ENCODE measurements at places on chromosomes 4 and X.

DNA sequence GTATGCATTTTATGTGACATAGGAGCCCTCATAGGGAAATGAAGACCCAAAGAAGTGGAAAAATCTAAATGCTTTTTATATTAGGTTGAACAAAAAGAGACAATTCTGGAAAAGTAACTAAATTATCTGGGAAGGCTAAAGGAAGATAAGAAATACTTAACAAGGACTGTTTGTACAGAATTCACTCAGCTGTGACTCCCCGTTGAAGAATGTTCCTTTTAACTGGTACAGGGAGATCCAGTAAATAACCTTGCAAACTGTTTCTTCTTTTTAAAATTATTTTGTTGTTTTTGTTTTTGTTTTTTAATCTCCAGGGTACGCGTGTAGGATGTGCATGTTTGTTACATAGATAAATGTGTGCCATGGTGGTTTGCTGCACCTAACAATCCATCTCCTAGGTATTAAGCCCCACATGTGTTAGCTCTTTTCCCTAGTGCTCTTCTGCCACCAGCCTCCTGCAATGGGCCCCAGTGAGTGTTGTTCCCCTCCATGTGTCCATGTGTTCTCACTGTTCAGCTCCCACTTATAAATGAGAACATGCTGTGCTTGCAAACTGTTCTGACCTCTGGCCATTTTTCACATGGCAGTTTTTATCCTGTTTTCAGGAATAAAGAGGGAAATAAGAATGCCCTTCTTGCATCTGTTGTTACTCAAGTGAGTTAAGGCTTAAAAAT lies 81.7 kb downstream of the PWWP3B start:
- no peak for DNase-seq
- H3K27ac ChIP-seq, result no peak overlapping the region
- no peaks in the 10 kb centered on the region for H3K36me3 ChIP-seq
- no peaks in the 10 kb centered on the region for H3K27me3 ChIP-seq

DNA sequence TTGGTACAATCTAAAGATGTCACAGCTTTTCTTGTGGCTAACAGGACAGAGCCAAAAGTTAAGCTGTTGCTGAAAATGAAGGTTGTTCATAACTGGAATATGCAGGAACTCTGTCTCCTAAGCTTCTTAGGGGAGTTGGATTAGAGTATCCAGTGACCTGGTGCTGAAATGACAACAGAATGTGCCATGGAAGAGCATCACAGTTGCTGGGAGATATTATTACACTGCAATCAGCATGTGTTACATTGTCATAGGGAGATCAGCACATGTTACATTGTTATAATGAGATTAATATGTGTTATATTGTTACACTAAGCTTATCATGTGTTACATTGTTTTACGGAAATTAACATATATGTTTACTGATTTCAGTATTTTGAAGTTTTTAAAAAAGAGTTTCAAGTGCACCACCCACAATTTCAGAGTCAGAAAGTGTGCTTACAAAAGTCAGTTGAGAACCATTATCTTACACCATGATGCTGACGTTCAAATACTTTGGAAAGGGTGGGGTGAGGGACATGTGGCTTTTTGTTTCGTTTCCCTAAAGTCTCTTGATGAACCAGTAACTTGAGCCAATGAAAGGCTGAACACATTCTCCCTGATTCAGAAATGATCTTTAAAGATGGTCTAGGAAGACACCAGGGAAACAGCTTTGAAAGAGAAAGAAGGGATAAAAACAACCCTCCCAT lies 113.4 kb downstream of the DRD5 start:
- no peak for DNase-seq
- no peak overlapping the region for H3K4me3 ChIP-seq
- H3K4me1 ChIP-seq, result no peaks in the 10 kb centered on the region
- no peak overlapping the region for H3K27ac ChIP-seq
- H3K27me3 ChIP-seq, result no peaks in the 10 kb centered on the region

GRCh38 chr4:176840166-176840565 lies 47.4 kb upstream of the VEGFC start:
- H3K36me3 ChIP-seq, result no peaks in the 10 kb centered on the region
- no peak overlapping the region for H3K27ac ChIP-seq
- H3K27me3 ChIP-seq, result no peaks in the 10 kb centered on the region
- H3K4me1 ChIP-seq, result no peaks in the 10 kb centered on the region
- no peak overlapping the region for H3K4me3 ChIP-seq

DNA sequence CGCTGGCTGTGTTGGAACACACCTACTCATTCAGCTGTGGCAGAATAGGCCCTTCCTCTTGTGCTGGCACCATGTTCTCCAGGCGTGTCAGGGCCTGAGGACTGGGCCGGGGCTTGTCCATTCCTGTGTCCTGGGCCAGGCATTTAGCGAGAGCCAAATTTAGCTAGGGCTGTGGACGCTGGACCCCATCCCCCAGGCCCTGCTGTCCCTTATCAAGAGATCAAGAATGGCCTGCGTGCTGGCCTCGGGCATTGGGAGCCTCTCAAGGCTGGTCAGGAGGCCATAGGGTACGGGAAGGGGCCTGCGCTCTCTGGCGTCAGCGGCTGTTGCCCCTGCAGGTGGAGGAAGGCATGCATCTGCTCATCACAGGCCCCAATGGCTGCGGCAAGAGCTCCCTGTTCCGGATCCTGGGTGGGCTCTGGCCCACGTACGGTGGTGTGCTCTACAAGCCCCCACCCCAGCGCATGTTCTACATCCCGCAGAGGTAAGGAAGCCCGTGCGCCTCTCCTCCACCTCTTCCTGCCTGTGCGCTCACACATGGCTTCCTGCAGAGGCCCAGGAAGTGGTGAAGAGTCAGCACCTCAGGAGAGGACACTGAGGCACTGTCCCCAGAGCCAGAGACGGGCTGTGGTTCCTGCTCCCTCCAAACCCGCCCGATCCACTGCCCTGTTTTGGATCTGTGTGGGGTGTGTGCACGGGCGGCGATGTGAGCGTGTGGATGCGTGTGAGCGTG lies 15.3 kb downstream of the ABCD1 start:
- no peaks in the 10 kb centered on the region for H3K27me3 ChIP-seq
- H3K27ac ChIP-seq, result peak overlapping the region; percentile 23
- peak; percentile 34 for DNase-seq
- peaks cover 2% of the 10 kb centered on the region for H3K4me1 ChIP-seq
- peak overlapping the region; percentile 12 for H3K4me3 ChIP-seq
- H3K36me3 ChIP-seq, result peaks cover 2% of the 10 kb centered on the region

DNA sequence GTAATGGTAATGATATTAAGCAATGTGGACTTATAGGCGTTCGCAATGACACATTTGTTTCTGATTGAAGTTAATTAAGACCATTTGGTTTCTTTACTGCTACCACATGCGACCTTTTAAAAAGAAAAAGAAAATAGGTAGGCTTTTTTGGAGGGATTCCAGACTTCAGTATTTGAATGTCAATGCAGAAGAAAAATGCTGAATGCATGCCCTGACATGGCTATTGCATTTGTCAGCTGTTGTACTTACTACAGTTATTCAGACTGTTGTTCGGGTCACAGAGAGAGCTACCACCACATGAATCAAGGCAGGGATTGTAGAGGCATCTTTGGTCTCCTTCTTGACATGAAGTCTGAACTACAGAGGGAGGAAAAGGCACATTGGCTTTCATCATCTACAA lies 163.7 kb downstream of the CORIN start:
- no peaks in the 10 kb centered on the region for H3K36me3 ChIP-seq
- H3K27me3 ChIP-seq, result no peaks in the 10 kb centered on the region
- H3K27ac ChIP-seq, result no peak overlapping the region
- no peak overlapping the region for H3K4me3 ChIP-seq
- DNase-seq, result no peak
- H3K4me1 ChIP-seq, result no peaks in the 10 kb centered on the region

GRCh38 chrX:49761481-49761880 lies 65.7 kb upstream of the PAGE1 start:
- no peaks in the 10 kb centered on the region for H3K36me3 ChIP-seq
- no peak overlapping the region for H3K4me3 ChIP-seq
- H3K27ac ChIP-seq, result no peak overlapping the region
- DNase-seq, result no peak
- peaks cover 3% of the 10 kb centered on the region for H3K27me3 ChIP-seq

DNA sequence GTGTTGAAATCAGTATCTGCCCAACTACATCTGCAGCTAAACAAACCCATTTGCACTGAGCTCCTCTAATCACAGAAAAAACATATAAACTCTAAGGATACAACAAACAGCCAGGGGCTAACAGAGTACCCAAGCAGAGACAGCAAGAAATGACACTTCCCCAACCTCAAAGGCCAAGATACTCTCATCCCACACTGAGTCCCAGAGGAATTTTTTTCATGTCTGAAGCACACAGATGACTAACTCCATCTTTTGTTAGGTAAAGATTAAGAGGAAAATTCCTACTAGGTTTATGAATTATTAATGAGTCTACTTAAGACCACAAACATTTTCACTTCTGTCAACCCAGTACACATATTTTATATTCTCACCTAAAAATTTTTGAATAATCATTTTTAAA lies 31.6 kb downstream of the SEPSECS start:
- H3K27ac ChIP-seq, result no peak overlapping the region
- no peaks in the 10 kb centered on the region for H3K27me3 ChIP-seq
- DNase-seq, result no peak

- H3K27me3 ChIP-seq, result no peaks in the 10 kb centered on the region
- no peaks in the 10 kb centered on the region for H3K4me1 ChIP-seq
- no peak for DNase-seq
- no peak overlapping the region for H3K4me3 ChIP-seq
- H3K27ac ChIP-seq, result no peak overlapping the region
- peaks cover 6% of the 10 kb centered on the region for H3K36me3 ChIP-seq
Observed at GRCh38 chr4:106245176-106245575, 70.8 kb downstream of the TBCK start.

GRCh38 chrX:109732017-109732801 lies 848 bp downstream of the ACSL4 start:
- H3K4me3 ChIP-seq, result peak overlapping the region; percentile 96
- DNase-seq, result peak; percentile 5
- no peaks in the 10 kb centered on the region for H3K27me3 ChIP-seq
- H3K27ac ChIP-seq, result peak overlapping the region; percentile 83

GRCh38 chr4:29970626-29971025 lies 749.5 kb upstream of the PCDH7 start:
- H3K36me3 ChIP-seq, result no peaks in the 10 kb centered on the region
- H3K27ac ChIP-seq, result no peak overlapping the region
- DNase-seq, result no peak
- no peaks in the 10 kb centered on the region for H3K27me3 ChIP-seq

- no peak overlapping the region for H3K4me3 ChIP-seq
- no peak for DNase-seq
- peaks cover 1% of the 10 kb centered on the region for H3K4me1 ChIP-seq
- H3K27ac ChIP-seq, result no peak overlapping the region
- no peaks in the 10 kb centered on the region for H3K36me3 ChIP-seq
- H3K27me3 ChIP-seq, result no peaks in the 10 kb centered on the region
Observed at GRCh38 chr4:76969495-76969894, 19.9 kb downstream of the SEPTIN11 start.

- DNase-seq, result no peak
- H3K4me1 ChIP-seq, result peaks cover 6% of the 10 kb centered on the region
Observed at GRCh38 chr4:145103496-145103895, 5.4 kb downstream of the ABCE1 start.

GRCh38 chr4:118734491-118735205 lies 49.5 kb downstream of the METTL14 start:
- no peaks in the 10 kb centered on the region for H3K27me3 ChIP-seq
- no peaks in the 10 kb centered on the region for H3K4me1 ChIP-seq
- peaks cover 29% of the 10 kb centered on the region for H3K36me3 ChIP-seq
- H3K27ac ChIP-seq, result no peak overlapping the region

DNA sequence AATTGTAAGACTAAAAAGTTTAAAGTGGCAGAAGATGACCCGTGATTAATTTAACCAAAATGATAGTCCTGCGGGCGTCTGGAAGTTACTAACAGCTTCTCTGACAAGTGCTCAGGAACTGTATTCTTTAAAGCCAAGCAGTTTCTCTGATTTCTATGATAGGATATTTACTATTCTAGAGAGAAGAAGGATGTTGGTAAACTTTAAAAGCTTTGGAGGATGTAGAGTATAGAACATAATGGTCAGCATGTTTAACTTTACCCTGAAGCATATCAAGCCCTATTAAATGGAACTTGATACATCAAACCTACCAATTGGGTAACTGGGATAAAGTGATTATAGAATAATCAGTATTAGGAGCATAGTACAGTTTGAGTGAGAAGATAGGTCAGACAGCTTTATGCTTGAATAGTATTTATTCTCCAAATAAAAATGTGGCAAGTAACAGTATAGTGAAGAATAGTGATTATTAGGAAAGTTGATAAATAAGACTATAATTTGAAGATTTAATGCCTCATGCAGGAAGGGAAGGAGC lies 1.8 kb downstream of the STIM2 start:
- H3K36me3 ChIP-seq, result no peaks in the 10 kb centered on the region
- H3K4me1 ChIP-seq, result peaks cover 29% of the 10 kb centered on the region
- peak overlapping the region; percentile 84 for H3K4me3 ChIP-seq
- H3K27ac ChIP-seq, result peak overlapping the region; percentile 70
- H3K27me3 ChIP-seq, result no peaks in the 10 kb centered on the region

GRCh38 chr4:87002682-87003043 lies 67.9 kb downstream of the AFF1 start:
- peaks cover 16% of the 10 kb centered on the region for H3K4me1 ChIP-seq
- no peaks in the 10 kb centered on the region for H3K27me3 ChIP-seq
- H3K36me3 ChIP-seq, result no peaks in the 10 kb centered on the region
- H3K27ac ChIP-seq, result no peak overlapping the region
- no peak overlapping the region for H3K4me3 ChIP-seq

GRCh38 chr4:38560768-38561558 lies 103.0 kb upstream of the KLF3 start:
- no peaks in the 10 kb centered on the region for H3K36me3 ChIP-seq
- H3K4me3 ChIP-seq, result no peak overlapping the region
- H3K27ac ChIP-seq, result no peak overlapping the region
- H3K4me1 ChIP-seq, result no peaks in the 10 kb centered on the region

DNA sequence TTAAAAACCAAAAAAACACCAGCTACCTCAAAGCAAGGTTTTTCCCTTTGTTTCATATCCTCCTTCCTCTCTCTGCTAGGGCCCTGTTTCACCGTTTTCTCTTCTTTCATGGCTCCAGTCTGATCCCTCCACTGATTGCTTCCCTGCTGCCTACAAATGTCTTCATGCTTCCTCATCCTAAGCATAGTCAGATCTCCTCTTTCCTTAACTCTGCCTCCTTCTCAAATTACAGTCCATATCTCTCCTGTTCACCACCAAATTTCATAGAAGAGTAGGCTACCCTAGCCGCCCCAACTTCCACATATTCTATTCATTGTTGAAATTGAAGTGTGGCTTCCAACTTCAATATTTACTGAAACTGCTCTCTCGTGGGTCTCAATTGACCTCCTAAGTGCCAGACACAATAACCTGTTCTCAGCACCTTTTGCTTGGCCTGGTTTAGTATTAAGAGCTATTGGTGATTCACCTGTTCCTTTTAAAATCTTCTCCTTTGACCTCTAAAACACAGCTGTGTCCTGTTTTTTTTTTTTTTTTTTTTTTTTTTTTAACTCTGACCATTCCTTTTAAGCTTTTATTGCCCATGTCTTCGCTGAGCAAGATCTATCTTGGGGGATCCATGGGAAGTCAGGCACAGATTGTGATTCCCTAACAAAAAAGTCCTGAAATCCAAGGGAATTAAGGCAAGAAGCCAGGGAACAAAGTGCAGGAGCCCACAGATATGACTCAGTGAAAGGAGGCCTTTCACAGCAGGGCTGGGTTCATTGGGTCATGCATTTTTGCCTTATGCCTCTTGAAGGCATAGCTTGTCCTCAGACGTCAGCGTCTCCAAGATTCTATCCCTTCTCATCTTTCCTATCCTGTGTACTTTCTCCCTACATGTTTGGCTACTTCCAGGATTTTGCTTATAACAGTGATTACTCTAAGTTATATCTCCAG lies 85.4 kb downstream of the RPS3A start:
- no peak overlapping the region for H3K27ac ChIP-seq
- H3K36me3 ChIP-seq, result no peaks in the 10 kb centered on the region
- H3K27me3 ChIP-seq, result peaks cover 4% of the 10 kb centered on the region
- no peak overlapping the region for H3K4me3 ChIP-seq

- H3K27me3 ChIP-seq, result peaks cover 16% of the 10 kb centered on the region
- H3K4me1 ChIP-seq, result peaks cover 6% of the 10 kb centered on the region
- no peaks in the 10 kb centered on the region for H3K36me3 ChIP-seq
- no peak overlapping the region for H3K27ac ChIP-seq
- DNase-seq, result no peak
- H3K4me3 ChIP-seq, result no peak overlapping the region
Observed at GRCh38 chr4:7630568-7631287, 196.0 kb upstream of the PSAPL1 start.
